AG09319 (cell line): ENCODE measurements at places on chromosomes 5 and 9.

GRCh38 chr5:80238778-80239679 is 16.8 kb downstream of the SERINC5 start:
- DNase-seq = no peak

DNA sequence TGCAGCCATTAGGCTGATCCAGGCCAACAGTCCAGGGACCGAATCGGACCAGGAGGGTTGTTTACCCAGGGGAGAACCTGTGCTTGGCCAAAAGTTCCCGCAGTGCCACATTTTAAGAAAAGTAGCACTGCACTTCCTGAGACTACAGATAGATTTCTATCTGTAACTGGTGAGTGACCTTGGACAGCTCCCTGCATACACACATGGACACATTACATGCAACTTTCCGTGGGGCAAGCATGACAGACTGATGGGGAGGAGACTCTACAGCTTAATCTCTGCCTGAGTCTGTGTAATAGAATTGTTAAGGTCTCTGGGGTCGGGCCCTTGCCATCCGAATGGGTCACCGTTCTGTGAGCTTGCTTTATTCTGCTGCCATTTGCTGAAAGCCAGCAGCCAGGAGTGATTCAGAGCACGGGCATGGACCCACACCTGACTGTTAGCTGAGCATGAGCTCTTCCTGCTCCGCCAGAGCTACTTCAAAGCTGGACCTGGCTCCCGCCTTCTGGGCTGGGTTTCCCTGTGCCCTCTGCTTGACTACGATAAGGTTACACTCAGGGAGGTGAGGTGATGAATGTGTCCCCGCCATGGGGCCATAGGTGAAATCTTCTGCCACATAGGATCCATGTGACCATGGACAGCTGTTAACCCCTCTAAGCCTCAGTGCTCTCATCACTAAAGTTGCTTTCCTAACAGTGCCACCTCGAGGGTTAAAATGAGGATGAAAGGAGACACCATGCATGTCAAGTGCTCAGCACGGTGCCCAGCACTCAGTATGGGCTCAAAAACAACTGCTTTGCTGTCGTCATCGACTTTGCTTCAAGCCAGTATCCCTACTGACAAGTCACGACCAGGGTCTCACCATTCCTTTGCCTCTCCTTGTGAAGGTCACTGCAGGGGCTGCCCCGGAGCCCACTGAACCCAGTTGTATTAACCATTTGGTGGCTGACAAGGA is 200.0 kb downstream of the MELK start:
- DNase-seq = no peak

GRCh38 chr9:18980189-18980588 is 52.8 kb downstream of the SAXO1 start:
- DNase-seq = no peak

- peak; percentile 3 for DNase-seq
These were observed 20.0 kb upstream of the TEK start for GRCh38 chr9:27088981-27089380.

- no peak for DNase-seq
These were observed 84.5 kb downstream of the SLC1A1 start for GRCh38 chr9:4574657-4575243.

- DNase-seq = no peak
These were observed 14.1 kb upstream of the C5orf58 start for GRCh38 chr5:170218726-170219125.

DNA sequence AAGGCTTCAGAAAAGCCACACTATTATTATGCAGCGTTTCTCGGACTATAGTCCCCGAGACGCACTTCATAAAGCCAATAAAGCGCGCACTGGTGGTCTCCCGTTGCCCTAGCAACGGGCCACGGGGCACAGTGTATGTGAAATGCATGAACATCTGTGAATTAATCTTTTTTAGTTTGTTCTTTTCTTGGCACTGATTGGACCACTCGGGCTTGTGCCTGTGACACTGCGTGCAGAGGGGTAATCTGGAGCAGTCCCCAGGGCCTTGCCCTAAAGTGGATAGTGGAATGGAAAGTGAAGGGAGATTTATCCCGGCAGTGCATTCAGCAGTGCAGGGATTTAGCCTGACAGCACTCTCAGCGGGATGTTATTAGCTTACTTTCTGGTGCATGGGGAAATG is 92.1 kb downstream of the TLE4 start:
- DNase-seq = no peak

GRCh38 chr5:145975361-145976066 is 39.1 kb downstream of the SH3RF2 start:
- peak; percentile 7 for DNase-seq

DNA sequence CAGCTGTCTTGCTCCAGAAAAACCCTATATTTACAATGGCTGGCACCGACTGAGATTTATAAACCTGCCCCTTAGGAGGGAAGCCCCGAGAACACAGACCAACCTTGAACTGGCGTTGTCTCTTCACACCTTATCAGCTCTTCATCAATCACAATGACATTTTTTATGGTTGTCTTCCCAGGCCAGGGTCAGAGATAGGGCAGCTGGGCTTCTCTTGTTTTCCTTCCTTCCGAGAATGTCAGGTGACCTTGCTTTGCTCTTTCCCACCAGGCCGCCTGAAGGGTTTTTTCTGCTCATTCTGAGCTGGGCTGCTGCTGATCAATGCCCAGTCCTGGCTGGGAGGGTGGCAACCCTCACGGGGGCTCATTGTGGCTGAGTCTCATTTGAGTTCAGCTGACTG is 619.1 kb downstream of the CCDC171 start:
- no peak for DNase-seq

GRCh38 chr9:135289081-135289491 is 190.5 kb upstream of the PPP1R26 start:
- no peak for DNase-seq

GRCh38 chr9:102295188-102295587 is 556.7 kb upstream of the GRIN3A start:
- DNase-seq = no peak

DNA sequence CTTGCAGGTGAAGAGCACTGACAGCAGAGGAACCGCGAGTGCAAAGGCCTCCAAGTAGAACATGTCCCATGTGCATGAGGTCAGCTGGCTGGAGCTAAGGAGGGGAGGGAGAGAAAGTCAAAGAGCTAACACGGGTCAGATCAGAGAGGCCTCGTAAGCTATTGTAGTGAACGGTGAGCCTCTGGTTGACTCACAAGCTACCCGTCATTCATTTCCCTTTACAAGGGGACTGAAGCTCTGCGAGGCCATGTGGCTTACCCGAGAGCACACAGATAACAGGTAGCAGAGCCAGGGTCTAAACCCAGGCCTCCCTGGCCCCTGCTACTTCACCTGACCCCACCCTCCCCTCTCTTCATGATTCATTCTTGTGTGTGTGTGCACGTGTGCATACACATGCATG is 152.7 kb upstream of the ADRA1B start:
- DNase-seq = no peak

DNA sequence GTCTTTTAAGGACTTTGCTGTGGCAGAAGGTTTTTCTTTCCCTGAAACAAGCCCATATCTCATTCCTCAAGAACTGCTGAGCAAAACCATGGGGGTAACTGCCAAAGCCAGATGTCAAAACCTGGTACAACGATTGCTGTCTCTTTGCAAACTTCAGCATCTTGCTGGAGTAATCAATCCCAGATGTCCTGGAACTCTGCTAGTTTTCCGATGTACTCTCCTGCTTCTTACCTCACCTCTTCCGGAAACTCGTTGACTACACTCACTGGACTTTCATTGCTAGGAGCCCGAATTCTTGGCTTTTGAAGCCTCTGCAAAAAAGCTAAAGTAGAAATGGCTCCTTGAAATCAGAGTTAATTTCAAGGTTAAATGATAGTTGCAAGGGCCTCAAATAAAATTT is 23.3 kb downstream of the RAD1 start:
- peak; percentile 90 for DNase-seq

- DNase-seq = no peak
These were observed 68.7 kb upstream of the RNU6ATAC start for GRCh38 chr9:134233022-134233421.

DNA sequence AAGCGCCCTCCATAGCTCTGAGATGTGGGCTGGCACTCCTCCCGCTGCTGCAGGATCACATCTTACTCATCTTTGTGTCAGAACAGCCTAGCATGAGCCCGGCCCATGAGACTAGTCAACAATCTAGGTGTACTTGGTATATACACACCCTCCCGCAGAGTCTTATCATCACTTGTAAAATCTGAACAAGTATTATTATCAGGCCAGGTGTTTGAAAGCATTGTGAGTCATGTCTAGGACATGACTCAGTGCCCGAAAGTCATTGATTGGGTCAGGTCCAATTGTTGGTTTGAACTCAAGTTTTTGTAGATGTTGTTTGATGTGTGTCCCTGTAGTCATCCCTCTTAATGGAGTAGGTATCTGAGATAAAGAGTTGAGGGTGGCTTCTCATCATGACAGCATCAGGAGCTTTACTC is 108.7 kb downstream of the CFAP90 start:
- no peak for DNase-seq
